Gastroesophageal sphincter (tissue), 4 donors: ENCODE measurements at places on chromosomes 7 and 10. TPM values are rescaled to one million over a fixed set of nuclear protein-coding genes. Genes with fewer than 3 reads are reported as not detected.

DNA sequence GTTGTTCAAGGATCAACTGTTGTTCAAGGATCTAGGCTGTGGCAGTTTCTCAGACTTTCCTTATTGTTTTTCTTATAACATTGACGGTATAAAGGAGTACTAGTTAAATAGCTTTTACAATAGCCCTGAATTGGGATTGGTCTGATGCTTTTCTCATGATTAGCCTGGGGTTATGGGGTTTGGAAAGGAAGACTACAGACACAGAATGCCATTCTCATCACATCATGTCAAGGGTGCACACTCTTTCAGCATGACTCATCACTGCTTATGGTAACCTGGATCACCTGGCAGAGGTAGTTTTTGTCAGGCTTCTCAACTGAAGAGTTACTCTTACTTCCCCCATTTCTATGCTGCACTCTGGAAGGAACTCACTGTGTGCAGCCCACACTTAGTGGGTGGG, 194.2 kb upstream of the NPSR1 start:
- no peak for ATAC-seq

DNA sequence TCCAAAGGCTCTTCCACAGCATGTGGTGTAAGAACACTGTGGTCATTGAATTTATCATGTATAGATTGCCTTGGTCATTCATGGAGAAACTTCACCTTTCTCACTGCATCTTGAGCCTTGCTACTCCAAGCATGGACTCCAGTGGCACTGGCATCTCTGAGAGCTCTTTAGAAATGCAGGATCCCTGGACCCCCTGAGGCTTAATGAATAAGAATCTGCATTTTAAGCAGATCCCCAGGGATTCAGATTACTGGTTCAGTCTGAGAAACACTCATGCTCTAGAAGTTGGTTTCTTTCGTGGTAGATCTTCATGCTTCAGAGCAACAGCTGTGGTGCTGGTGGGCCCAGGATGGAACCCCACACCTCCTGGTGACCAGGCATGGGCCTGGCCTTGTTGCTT, 63.2 kb downstream of the CFAP58 start:
- no peak for ATAC-seq

DNA sequence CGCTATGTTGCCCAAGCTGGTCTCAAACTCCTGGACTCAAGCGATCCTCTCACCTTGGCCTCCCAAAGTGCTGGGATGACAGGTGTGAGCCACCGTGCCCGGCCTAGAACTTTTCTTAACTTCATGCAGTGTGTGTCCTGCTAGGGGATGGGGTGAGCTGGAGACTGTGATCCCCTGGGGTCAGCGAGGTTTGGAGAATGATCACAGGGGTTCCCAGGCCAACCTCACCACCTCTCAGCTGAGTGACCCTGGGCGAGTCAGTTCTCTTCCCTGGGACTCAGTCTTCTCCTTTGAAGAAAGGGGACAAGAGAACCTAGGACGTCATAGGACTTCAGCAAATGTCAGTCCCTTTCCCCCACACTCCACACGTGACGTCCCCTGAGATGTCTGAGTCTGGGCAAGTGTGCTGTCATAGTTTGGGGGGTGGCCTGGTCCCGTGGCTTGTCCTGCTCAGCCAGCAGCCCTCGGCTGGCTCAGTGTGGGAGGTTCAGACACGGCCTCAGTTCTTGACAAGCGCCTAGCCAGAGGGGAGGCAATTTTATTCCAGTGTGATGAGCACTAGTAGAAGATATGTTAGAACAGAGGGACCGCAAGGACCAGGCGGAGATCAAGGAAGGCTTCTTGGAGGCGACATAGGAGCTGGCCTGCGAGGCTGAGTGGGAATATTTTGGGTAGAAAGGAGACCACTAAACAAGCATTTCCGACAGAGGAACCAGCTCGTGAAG, 43.3 kb upstream of the ELN start:
- ATAC-seq: no peak

DNA sequence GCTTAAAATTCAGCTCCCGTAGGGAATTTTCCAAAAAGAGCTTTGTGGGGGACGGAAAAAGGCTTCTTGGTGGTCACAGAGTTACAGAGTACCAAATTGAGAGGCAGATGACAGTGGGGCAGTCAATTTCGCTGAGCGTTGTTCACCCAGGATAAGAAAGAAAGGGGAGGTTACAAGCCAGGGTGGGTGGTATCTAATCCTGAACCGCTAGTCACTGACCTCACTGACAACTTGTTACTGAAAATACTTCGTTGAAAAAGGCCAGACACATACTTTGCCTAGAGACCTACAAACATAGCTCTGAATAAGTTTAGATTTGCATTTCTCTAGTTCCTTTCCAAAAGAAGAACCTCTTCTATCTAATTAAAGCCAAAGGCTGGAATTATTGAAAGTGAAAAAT, at the start of gene CTNNA3:
Gene CTNNA3, minus strand, starts transcription at position 167 of the 400 bp plus-strand sequence.
- ATAC-seq: no peak

DNA sequence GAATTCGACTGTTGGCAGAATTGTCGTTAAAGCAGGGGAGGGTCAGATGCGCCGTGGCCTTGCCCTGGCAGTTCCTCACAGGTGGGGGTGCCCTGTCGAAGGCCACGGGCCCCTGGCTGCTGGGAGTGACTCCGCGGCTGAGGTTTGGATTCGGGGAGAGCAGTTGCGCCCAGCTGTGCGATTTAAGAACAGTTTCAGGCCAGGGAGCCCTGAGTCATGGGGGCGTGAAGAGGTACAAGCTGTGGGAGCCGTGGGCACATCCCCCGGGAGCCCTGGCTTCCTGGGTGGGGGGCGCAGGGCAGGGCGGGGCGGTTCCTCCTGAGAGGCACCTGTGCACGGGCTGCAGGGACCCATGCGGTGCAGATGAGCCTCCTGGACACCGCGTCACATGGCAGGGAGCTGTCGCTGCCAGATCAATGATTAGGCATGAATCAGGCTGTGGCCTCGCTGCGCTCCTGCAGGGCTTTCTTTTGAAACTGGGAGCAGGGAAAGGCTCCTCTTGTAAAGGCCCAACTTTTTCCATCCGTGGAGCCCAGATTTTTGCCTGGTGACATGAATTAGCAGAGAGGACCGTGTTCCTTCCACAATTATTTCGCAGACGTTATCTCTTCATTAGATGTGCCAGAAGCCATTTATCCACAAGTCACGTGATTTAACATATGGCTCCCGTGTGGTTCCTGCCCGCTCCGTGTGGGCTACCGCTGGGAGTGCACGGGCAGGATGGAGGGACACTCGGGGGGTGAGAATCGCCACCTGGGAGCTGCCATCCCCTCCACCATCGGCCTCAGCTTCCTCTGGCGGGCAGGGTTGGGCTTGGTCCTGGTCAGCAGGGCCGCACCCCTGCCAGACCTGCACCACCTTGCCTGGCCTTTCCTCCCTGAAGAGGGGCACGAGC, 918 bp downstream of the PWWP2B start:
- ATAC-seq: no peak

GRCh38 chr7:131363719-131364118, 36.0 kb downstream of the MKLN1 start:
- ATAC-seq: no peak

GRCh38 chr7:26151650-26151952, 397 bp upstream of the NFE2L3 start:
- ATAC-seq: no peak

GRCh38 chr7:107628461-107629064, 32.1 kb upstream of the SLC26A4 start:
- no peak for ATAC-seq

GRCh38 chr10:77393821-77394501, 243.6 kb downstream of the KCNMA1 start:
- no peak for ATAC-seq

- ATAC-seq: no peak
These were observed 348.5 kb downstream of the GRID1 start for GRCh38 chr10:86017841-86018734.

- no peak for ATAC-seq
These were observed 81.3 kb downstream of the SH2D4B start for GRCh38 chr10:80619036-80619435.

DNA sequence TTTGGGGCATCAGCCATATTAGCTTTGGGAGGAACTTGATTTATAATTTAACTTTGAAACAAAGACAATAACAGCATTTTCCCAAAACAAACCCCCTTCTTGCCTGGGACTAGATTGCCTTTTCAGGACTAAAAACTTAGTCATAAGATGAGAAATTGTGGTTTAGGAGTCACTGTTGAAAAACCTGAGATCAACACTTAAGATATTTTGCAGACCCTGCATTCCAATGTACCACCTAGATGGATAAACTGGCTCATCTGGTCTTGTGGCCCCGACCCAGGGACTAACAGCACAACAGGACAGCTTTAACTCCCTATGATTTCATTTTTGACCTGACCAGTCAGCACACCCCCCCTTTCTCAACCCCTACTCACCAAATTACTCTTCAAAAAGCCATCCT, 1165.4 kb downstream of the XPNPEP1 start:
- no peak for ATAC-seq

DNA sequence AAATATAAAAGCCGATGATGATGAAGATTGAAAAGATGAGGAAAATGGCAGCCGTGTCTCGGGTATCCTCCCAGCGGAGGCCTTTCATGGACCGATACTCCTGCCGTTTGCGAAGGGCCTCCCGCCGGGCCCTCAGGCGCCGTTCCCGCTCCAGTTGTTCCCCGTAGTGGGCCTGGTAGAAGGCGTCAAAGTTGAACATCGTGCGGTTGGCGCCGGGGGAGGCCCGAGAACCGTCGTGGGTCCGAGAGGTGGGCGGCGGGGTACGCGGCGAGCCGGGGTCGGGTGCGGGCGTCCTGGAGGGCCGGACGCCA, 553 bp downstream of the DNAJC30 start:
- ATAC-seq: no peak

GRCh38 chr10:78890506-78890905, 178.3 kb upstream of the ZMIZ1 start:
- ATAC-seq: no peak

DNA sequence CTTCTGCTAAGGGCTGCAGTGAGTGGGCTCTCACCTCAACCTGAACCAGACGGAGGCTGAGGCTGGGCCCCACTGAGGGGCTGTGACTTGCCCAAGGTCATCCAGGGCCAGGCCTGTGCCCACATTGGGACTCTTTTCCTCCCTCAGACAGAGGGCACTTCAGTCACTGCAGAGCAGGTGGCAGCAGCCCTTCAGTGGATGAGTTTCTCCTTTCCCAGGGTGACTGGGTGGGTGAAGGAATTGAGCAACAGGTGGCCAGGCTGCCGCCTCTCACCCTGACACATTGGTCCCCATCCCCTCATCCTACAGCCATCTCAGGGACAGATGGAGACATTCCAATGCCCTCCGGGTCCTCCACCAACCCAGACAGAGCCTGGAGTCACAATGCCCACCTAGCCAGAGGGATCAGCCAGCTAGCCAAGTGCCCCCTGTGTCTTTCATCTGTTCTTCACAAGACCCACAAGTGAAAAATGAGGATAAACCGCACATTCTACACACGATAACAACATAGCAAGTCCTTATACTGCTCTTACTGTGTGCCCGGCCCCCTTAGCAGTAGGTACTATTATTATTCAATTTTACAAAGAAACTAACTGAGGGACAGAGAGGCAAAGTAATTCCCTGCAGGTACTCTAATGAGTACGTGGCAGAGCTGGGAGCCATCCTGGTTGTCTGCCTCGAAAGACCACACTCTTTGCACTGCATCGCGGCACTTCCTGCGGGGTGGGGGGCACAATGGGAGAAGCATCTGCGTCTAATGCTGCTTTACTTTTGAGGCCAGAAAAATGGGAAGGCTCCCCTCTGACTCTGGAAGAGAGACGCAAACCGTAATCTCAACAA, 1.7 kb upstream of the SLC18A3 start:
- ATAC-seq: no peak

GRCh38 chr10:34666008-34666704, 148.9 kb downstream of the PARD3 start:
- ATAC-seq: peak; percentile 88

DNA sequence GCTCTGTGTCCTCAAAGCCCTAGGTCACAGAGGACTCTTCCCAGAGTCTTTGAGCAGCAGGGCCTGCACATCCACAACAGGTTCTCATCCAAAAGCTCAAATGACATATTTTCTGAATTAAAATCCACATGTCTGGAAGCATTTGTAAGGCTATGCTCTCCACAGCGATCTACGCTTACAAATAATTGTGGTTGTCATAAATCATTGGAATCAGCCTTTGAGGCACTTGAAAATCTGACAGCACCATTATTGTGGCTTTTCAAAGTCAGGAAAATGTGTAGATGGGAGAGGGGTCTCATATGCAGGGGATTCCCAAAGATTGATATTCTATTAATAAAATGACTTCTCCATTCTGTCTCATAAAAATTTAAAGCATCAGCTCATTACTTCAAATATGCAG, 16.3 kb downstream of the GPR26 start:
- no peak for ATAC-seq

DNA sequence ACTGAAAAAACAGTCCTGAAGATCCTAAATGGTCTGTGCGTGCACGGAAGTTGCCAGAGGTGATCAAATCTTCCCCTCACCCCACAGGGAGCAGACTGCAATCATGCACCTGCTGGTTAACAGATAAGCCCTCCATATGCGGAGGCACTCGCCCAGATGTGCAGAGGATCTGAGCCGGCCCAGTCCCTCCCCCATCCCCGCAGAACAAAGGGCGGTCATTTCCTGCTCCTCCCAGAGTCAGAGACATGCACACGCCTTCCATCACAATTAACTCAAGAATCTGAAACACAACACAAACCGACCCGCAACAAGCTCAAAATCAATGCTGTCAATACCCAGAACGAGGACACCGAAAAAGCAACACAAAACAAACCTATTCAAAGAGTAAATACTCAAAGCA, 24.2 kb downstream of the CRTAC1 start:
- ATAC-seq: no peak

DNA sequence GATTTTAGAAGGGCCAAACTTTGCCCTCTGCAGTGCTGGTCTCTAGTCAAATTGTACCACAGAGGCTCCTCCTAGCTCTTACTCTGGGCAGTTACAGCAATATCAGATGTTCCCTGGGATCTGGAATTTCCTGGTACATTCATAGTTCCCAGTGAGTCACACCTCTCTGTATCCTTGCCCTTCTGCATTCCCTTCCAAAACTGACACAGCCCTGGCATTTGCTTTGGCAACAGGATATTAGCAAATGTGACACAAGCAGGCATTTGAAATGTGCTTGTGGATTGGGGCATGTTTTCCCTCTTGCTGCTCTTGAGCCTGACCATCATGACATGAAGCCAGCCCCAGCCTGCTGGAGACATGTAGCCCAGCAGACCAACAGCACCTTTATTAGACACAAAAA, 284.7 kb upstream of the AKR1E2 start:
- ATAC-seq: peak; percentile 53

GRCh38 chr10:101020427-101021075, 10.4 kb downstream of the PDZD7 start:
- no peak for ATAC-seq

GRCh38 chr10:64846700-64847099, 1325.5 kb downstream of the REEP3 start:
- no peak for ATAC-seq

- no peak for ATAC-seq
These were observed 8.3 kb downstream of the CALD1 start for GRCh38 chr7:134787720-134788119.

Gene CYP3A4
- not detected for total RNA-seq

Gene FAM131B
- total RNA-seq: 0.84 TPM

Gene SHTN1
- 4.3 TPM for total RNA-seq

Gene POLR2J2
- 7.5 TPM for total RNA-seq

Gene TMEM225B
- total RNA-seq: 1.6 TPM

Gene ANKRD30A
- not detected for total RNA-seq

Gene ACTL6B
- total RNA-seq: not detected
